ENCODE measurements at places on chromosomes 1 and 21.
A peak's percentile ranks its signal among the peaks of the same experiment; 100 is the strongest.

GRCh38 chr1:17347769-17348592 is 24.0 kb upstream of the PADI6 start:
- H3K27ac ChIP-seq: no peak overlapping the region
- no peaks in the 10 kb centered on the region for H3K4me1 ChIP-seq
- H3K27me3 ChIP-seq: no peaks in the 10 kb centered on the region
- H3K36me3 ChIP-seq: no peaks in the 10 kb centered on the region
- H3K4me3 ChIP-seq: no peak overlapping the region
- DNase-seq: no peak

DNA sequence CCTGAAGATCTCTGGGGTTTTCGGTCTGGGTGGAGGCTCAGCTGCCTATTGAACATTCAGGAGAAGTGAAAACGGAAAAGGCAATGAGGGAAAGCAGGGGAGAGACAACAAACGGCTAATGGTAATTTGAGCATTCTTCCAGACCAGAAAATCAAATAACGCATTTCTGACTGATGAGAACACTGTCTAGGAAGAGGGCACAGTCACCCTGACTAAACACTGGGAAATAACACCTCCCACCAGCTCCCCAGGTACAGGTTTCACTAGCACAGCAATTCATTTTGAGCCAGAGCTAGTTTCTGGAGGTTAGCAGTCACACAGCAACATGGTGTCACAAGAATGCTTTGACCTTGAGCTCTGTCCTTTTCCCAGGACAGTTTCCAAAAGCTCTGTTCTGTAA is 21.1 kb downstream of the NCF2 start:
- peaks cover 4% of the 10 kb centered on the region for H3K4me1 ChIP-seq
- no peak for DNase-seq
- H3K27ac ChIP-seq: no peak overlapping the region
- H3K36me3 ChIP-seq: no peaks in the 10 kb centered on the region
- no peaks in the 10 kb centered on the region for H3K27me3 ChIP-seq

- H3K27me3 ChIP-seq: peaks cover 48% of the 10 kb centered on the region
- no peaks in the 10 kb centered on the region for H3K36me3 ChIP-seq
- DNase-seq: peak; percentile 27
- peaks cover 14% of the 10 kb centered on the region for H3K4me1 ChIP-seq
- no peak overlapping the region for H3K4me3 ChIP-seq
Observed at GRCh38 chr1:151715726-151716404, 738 bp downstream of the CELF3 start.

DNA sequence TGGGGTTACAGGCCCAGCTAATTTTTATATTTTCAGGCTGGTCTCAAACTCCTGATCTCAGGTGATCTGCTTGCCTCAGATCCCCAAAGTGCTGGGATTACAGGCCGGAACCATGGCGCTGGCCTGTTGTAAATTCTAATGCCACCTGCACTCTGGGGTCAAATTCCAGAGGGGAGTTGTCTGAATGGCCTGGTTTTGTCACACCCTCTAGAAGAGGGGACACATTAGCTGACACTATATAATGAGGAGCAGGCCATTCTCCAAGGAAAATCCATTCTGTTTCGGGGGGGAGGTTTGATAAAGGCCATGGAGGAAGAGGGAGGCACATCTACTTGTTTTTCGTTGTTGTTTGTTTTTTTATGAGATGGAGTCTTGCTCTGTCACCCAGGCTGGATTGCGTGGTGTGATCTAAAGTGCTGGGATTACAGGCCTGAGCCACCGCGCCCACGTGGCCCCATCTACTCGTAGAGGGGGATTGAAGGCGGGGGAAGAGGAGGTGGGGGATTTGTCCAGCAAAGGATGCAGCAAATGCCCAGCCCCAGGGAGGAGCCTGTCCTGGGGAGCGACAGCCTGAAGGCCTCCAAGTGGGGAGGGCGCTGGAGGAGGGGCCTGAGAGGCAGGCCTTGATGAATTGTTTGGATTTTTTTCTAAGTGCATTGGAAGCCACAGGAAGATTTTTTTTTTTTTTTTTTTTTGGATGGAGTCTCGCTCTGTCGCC is 78.4 kb upstream of the SLC45A1 start:
- no peaks in the 10 kb centered on the region for H3K27me3 ChIP-seq
- no peak overlapping the region for H3K27ac ChIP-seq
- DNase-seq: no peak
- no peak overlapping the region for H3K4me3 ChIP-seq

GRCh38 chr1:115654663-115655305 is 13.0 kb downstream of the VANGL1 start:
- H3K27me3 ChIP-seq: no peaks in the 10 kb centered on the region
- no peak overlapping the region for H3K27ac ChIP-seq
- DNase-seq: no peak

DNA sequence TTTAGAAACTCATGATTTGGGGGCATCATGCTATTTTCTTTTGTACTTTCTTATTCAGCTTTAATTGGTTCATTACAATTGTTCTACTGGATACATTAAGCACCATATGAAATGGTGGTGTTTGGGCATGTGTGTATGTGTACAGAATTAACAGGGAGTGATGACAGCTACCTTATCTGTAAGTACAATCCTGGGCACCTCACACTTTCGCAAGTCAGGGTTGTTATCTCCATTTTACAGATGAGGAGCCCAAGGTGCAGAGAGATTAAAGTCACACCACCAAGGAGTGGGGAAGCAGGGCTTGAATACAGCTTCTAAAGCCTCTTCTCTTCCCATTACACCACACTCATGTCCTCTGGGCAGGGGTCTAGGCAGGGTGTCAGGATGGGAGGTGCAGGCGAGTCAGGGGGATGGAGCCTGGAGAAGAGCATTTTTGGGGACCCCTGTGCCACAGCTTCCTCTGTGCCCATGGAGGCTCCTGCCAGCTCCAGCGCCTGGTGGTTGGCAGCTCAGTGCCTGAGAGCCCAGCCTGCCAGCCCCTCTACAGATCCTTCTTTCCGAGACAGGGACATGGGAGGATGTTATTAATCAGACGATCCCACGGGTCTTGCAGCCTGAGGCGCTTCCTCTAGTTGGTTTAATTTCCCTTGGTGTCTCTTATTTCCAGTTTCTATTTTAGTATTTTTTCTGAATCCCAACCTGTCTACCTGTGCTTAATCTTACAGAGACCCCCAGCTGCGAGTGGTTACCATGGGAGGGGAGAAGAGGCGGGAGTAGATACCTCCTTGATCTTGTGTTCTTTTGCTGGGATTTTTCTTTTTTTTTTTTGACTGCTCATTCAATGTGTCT is 126.2 kb upstream of the CD34 start:
- H3K4me1 ChIP-seq: no peaks in the 10 kb centered on the region
- no peaks in the 10 kb centered on the region for H3K36me3 ChIP-seq
- H3K27me3 ChIP-seq: no peaks in the 10 kb centered on the region
- H3K4me3 ChIP-seq: no peak overlapping the region
- no peak for DNase-seq

DNA sequence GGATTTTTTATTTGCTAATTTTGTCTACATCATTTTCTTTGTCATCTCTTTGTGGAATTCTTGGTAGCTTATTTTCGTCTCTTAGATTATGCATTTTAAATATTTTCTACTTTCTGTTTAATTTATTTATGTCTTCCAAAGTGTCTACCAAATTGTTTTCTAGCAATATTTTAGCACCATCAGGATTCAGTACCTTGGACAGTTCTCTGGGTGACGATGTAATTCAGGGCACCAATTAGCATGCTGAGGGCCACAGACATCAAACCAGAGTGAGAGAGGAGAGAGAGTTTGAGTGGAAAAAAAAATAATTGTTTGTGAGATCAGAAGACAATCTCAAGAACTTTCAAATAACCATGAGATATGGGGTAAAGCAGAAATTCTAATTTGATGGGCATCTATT is 169.8 kb upstream of the CXADR start:
- H3K4me1 ChIP-seq: no peaks in the 10 kb centered on the region
- DNase-seq: no peak
- no peak overlapping the region for H3K27ac ChIP-seq

- H3K4me1 ChIP-seq: no peaks in the 10 kb centered on the region
- H3K36me3 ChIP-seq: peaks cover 47% of the 10 kb centered on the region
- no peak for DNase-seq
- H3K27ac ChIP-seq: no peak overlapping the region
- no peak overlapping the region for H3K4me3 ChIP-seq
- H3K27me3 ChIP-seq: no peaks in the 10 kb centered on the region
Observed at GRCh38 chr1:223785808-223786207, 59.9 kb downstream of the TP53BP2 start.

DNA sequence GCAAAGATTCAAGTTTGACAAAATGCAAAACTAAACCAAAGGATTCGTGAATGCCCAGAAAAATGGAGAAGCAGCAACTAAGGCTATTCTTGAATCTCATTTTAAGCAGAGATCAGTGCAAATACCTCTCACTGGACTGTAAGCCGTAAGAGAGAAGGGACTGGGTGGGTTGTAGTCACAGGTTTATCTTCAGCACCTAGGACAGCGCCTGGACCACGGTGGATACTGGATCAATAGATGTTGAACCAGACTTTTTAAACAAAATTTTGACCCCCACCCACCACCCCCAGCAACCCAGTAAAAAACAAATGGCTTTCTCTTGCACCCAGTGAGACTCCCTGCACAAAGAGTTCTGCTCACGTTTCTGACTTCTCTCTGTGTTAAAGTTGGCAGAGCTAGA is 347.1 kb downstream of the AJAP1 start:
- H3K4me3 ChIP-seq: no peak overlapping the region
- no peak overlapping the region for H3K27ac ChIP-seq
- DNase-seq: no peak
- H3K4me1 ChIP-seq: no peaks in the 10 kb centered on the region
- no peaks in the 10 kb centered on the region for H3K27me3 ChIP-seq

DNA sequence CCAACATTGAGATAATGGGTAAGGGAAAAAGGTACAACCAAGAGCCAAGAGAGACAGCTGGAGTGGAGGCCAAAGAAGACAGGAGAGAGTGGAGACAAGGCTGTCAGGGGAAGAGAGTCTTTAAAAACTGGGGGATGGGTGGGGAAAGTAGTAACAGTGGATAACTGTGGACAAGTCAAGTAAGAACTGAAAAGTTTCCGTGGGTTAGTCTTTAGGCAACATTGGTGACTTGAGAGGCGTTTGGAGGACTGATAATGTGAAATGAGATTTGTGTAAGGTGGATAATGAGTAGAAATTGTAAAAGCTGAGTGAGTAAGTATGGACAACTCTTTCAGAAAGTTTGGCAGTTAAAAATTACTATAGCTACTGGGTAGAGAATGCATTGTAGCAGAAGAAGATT is 10.4 kb downstream of the PPP2R5A start:
- H3K4me1 ChIP-seq: peaks cover 31% of the 10 kb centered on the region
- no peak for DNase-seq
- no peaks in the 10 kb centered on the region for H3K36me3 ChIP-seq
- H3K27ac ChIP-seq: no peak overlapping the region

GRCh38 chr1:74771913-74772515 is 39.1 kb downstream of the TYW3 start:
- no peaks in the 10 kb centered on the region for H3K27me3 ChIP-seq
- no peak for DNase-seq
- H3K4me1 ChIP-seq: no peaks in the 10 kb centered on the region
- no peak overlapping the region for H3K4me3 ChIP-seq
- no peaks in the 10 kb centered on the region for H3K36me3 ChIP-seq

- DNase-seq: no peak
- no peak overlapping the region for H3K4me3 ChIP-seq
- H3K36me3 ChIP-seq: no peaks in the 10 kb centered on the region
- H3K27ac ChIP-seq: no peak overlapping the region
- peaks cover 2% of the 10 kb centered on the region for H3K27me3 ChIP-seq
- H3K4me1 ChIP-seq: no peaks in the 10 kb centered on the region
Observed at GRCh38 chr21:46036696-46037330, 55.2 kb downstream of the COL6A1 start.

DNA sequence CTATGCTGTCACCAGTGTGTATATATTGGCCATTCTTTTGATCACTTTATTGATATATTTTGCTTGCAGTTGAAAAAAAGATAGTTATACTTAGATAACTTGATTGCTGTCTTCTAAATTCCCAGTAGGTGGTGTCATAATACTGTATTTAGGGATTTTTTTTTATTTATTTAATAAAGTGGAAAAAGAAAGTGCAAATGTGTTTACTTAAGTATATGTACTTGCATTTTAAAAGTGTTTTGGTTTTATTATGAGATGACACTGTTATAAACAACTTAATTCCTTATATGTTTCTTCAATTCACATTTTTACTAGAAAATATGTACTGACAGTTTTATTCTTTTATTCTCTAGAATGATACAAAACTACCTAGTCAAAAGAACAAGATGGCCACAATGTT is 164.8 kb downstream of the USP25 start:
- no peak overlapping the region for H3K4me3 ChIP-seq
- DNase-seq: no peak
- H3K27ac ChIP-seq: no peak overlapping the region
- H3K4me1 ChIP-seq: no peaks in the 10 kb centered on the region
- no peaks in the 10 kb centered on the region for H3K27me3 ChIP-seq
- no peaks in the 10 kb centered on the region for H3K36me3 ChIP-seq

GRCh38 chr1:67937010-67937409 is 103.7 kb upstream of the GNG12 start:
- no peak overlapping the region for H3K4me3 ChIP-seq
- no peaks in the 10 kb centered on the region for H3K4me1 ChIP-seq
- H3K36me3 ChIP-seq: no peaks in the 10 kb centered on the region
- no peak for DNase-seq

- H3K4me3 ChIP-seq: no peak overlapping the region
- no peak overlapping the region for H3K27ac ChIP-seq
- H3K27me3 ChIP-seq: no peaks in the 10 kb centered on the region
- no peaks in the 10 kb centered on the region for H3K4me1 ChIP-seq
- DNase-seq: no peak
- H3K36me3 ChIP-seq: no peaks in the 10 kb centered on the region
Observed at GRCh38 chr1:117783606-117784396, 145.6 kb downstream of the GDAP2 start.

Data from CD4-positive, alpha-beta T cell (primary cell).